ENCODE measurements at places on chromosomes 2 and 18.

DNA sequence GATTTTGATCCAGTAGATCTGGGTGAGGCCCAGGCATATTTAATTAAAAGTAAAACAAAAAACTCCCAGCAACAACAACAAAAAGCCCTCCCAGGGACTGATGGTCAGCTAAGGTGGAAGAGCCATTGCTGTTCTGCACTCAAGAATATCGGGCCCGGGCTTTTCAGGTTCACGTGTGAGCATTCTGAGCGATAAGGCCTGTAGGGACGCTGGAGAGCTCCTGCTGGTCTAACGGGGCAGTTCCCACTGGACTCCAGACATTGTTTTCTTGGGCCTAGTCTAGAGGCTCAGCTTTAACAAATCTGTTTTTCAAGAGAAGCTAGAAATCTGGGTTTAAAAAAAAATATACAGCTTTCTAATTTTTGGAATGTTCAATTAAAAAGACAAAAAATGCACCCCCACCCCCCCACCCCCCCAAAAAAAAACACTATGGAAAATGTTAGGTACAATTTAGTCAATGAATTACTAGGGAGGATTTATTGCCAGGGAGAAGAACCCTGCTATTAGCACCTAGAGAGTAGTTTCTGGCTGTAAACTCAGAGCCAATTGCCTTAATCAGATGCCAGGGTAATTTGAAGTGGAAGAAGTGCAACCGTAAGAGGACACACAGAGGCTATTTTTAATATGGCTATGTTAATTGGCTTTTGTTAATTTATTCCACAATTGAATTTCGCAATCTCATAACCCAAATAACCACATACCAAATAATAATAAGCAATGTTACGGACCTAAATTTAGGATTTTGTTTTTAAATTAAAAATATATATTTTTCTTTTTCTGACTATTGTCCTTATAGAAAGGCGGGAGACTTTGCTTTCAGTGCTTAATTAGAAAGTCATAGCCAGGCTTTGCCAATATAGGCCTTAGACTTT lies 78.9 kb downstream of the MAP4K4 start:
- no peak for DNase-seq

DNA sequence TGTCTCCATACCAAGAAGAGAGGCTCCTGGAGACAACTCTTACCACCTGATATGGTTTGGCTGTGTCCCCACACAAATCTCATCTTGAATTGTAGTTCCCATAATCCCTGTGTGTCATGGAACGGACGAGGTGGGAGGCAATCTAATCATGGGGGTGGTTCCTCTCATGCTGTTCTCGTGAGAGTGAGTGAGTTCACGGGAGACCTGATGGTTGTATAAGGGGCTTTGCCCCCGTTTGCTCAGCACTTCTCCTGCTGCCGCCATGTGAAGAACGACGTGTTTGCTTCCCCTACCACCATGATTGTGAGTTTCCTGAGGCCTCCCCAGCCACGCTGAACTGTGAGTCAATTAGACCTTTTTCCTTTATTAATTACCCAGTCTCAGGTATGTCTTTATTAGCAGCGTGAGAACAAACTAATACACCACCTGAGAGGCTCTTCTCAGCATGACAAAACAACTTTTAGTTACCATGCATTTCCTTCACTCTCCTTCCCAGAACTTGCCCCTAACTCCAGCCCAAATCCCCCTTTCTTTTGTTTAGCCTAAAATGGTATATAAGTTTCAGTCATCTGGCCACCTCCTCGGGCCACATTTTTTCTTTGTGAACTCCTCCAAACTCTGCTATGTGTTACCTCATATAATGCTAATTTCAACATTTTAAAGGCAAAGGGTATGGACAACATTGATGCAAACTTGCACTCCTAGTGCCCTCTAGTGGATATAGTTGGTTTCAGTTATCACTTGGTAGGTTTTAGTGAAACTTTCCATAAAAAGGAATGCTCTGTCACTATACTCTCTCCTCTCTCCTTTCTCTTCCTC lies 58.6 kb upstream of the SLC25A52 start:
- DNase-seq: peak; percentile 22

DNA sequence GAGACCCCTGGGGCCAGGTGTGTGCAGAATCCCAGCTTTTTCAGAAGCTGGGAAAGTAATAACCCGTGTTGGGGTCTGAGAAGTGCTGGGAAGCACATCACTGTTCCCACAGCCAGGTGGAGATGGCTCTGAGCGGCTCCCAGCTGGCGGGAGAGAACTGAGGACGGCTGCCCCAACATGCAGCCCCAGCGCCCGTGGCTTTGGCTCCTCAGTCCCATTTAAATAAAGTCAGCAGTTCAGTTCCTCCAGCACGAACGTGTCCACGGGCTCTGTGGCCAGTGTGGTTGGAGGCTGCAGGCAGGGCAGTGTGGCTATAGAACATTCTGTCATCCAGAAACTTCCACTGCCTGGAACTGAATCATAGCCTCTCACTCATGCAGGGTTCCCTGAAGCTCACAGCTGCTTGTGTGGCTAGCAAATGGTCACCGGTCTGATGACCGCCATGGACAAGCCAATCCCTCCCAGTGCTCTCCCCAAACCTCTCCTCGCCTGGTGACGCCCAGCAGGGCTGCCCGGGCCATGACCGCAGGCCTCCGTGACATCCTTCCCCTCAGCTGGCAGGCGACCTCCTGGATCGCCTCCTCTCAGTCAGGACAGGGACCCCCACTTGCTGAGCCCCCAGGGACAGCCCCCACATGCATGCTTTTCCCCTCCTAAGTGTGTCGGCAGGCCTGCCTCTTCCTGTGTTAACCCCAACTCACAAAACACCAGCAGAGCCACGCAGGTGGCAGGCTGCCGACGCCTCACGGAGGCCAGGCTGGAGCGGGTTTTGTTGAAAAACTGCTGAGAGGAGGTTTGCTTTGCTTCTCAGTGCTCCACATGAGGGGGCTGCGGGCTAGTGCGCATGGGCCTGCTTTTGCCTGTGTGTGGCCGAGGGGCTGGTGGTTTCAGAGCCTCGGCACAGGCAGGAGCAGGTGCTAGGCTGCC lies 1.3 kb downstream of the RTP5 start:
- DNase-seq: no peak

- DNase-seq: no peak
Measured at GRCh38 chr18:48845174-48845573, 105.6 kb downstream of the SMAD7 start.

DNA sequence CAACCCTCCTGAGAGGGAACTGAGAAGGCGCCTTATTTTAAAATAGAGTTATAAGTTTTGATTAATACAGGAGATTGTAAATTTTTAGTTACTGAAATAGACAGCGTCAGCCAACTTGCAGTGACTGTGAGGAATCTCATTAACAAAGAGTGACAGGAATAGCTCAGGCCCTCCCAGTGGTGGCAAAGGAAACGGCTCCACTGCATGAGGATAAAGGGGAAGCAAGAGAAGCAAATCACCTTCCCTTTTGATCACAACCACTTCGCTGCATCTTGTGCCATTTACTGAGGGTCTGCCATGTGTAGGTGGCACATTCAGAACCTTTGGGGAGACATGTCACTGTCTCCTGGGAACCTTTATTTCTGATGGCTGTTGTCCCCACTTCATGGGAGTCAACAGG lies 612.4 kb upstream of the RAB6C start:
- no peak for DNase-seq

DNA sequence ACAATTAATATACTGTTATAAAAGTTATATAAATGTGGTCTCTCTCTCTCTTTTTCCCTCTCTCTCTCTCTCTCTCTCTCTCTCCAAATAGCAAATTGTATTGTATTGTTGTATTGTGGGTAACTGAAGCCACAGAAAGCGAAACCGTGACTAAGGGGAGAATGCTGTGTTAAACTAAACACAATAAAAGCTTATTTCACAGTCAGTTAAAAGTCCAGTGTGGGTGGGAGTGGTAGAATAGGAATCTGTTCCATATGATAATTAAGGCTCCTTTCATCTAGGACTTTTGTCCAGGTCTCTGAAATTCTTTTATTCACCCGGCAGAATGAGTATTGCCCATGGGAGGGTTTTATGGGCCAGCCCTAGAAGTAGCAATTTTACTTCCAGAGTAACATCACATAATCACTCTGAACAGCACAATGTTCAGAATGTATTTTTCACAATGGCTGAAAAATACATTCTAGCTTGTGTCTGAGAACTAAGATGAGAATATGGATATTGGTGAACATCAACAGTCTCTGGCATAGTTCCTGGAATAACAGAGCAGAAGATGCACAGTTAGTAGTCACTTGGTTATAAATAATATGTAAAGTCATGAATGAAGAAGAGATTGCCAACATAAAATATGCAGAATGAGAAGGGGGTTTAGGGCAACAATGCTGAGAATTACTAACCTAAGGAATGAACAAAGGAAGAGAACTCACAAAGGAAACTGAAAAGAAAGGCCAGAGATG lies 399.1 kb downstream of the PLCL1 start:
- DNase-seq: no peak

DNA sequence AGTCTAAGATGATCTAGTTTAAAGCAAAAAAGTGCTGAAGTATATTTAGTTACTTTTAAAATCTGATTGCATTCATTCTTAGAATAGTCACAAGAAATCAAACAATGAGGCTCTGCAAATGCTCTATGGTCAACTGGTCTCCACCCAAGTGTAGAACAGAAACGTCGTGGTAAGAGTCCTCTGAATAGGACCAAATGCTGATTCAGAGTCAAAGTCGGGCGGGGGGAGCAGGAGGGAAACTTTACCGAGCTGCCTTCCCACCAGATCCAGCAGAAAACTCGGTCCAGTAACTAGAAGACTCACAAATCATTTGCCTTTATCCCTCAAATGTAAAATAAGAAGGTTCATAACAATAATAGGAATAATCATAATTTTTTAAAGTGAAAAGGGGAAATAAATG lies 46.2 kb upstream of the PXDN start:
- DNase-seq: no peak

DNA sequence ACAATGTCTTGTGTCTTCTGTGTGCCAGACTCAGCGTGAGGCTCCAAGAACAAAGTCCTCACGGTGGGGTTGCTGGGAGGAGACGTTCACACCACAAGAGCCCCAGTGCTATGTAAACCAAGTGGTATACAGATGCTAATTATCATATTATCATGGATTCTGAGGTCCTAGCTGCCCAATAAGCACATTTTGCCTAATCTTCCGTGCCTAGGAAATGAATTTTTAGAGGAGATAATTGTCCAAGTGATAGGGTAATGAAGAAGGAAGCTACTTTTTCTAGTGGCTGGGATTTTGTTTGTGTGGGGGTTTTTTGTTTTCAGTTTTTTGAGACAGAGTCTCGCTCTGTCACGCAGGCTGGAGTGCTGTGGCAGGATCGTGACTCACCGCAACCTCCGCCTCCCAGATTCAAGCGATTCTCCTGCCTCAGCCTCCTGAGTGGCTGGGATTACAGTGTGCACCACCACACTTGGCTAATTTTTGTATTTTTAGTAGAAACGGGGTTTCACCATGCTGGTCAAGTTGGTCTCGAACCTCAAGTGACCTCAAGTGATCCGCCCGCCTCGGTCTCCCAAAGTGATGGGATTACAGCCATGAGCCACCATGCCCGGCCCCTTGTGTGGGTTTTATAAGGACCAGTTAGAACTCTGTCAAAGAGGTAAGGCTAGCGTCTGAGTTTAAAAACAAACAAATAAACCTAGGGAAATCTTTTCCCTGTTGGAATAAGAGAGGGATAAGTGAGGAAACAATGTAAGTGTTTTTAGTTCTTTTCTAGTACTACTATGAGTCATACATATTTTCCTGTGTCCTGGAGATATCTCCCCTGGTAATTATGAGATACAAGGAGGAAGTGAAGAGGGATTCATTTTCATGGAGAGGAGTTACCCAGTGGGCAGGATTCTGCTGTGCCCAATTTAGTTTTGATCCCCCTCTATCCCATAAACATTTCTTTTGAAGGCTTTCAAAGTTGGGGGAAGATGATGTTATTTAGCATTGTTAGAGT lies 9.5 kb upstream of the SMAD7 start:
- no peak for DNase-seq

- DNase-seq: no peak
Measured at GRCh38 chr2:75065402-75066008, 107.1 kb downstream of the POLE4 start.

DNA sequence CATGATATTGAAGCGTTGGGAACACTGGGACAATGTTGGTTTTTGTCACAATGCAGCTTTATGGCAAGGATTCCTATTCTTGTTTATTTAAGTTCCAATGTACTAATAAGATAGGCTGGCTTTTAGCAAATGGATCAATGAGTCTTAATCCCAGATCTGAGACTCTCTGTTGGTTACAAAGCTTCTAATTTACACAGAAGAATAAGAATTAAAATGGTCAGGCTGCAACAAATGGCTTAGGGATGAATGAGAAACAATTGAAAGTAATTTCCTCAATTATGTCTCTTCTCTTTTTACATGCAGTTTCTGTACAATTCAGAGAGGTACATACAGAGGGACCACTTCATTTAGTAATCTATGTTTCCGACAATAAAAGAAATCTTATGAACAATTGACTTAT lies 640.4 kb downstream of the NRXN1 start:
- DNase-seq: no peak

GRCh38 chr2:9634133-9634532 lies 3.3 kb upstream of the YWHAQ start:
- no peak for DNase-seq

DNA sequence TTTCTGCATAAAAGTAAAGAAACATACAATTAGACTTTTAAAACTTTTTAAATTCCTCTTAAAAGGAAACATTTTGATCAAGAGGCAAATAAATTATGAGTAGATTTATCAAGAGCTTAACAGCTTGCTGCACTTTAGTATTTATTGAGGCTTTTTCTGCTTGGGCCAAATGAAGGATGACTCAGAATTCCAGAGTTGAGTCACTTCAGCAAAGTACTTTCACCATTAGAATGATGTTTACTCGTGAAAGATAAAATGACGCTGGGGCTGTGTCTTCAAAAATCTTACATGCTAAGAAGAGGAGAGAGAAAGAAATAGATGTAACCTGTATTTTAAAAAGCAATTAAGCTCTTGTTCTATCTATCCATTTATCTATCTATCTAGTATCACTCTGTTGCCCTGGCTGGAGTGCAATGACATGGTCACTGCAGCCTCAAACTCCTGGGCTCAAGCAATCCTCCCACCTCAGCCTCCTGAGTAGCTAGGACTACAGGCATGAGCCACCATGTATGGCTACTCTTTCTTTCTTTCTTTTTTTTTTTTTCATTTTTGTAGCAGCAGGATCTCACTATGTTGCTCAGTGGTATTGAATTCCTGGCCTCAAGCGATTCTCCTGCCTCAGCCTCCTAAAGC lies 75.3 kb upstream of the RIOK3 start:
- no peak for DNase-seq

DNA sequence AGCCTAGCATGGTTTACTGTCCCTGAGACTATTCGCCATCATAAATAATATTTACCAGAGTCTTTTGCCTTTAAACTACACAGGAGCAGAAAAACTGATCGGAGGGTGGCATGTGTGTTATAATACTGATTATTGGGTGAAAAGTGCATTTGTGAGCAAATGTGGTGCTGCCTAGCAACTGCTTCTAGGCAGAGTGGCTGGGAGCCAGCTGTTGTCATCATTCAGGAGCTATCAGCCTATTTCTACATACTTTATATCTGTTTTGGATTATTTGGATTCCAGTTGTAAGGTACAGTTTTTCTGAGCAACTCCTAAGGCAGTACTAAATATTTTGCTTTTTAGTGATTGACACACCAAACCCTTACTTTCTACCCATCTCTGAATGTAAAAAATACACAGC lies 75.0 kb upstream of the MSTN start:
- DNase-seq: no peak

Data from SK-N-MC (cell line).